ENCODE measurements at places on chromosomes 5 and 9.

- no peak for DNase-seq
Measured at GRCh38 chr5:154479160-154479943, 1.3 kb upstream of the HAND1 start.

- DNase-seq, result no peak
Measured at GRCh38 chr9:98625728-98626127, 83.0 kb downstream of the GABBR2 start.

DNA sequence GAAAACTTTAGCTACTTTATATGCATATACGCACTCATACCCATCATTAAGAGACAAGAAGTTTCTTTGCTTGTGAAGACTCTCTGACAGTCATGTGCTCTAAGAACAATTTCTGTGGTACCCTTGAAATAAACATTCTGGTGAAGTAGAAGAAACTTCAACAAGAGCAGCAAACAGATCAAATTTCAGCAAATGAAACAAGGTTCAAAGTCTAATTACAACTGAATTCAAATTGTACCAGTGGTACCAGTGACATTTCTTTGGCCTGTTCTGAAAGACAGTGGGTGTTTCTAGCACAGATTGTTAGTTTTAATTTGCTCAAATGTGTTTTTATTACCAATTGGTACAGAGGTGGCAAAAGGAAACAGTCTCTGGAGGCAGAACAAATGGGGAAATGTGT is 391.0 kb downstream of the CHSY3 start:
- DNase-seq, result no peak

DNA sequence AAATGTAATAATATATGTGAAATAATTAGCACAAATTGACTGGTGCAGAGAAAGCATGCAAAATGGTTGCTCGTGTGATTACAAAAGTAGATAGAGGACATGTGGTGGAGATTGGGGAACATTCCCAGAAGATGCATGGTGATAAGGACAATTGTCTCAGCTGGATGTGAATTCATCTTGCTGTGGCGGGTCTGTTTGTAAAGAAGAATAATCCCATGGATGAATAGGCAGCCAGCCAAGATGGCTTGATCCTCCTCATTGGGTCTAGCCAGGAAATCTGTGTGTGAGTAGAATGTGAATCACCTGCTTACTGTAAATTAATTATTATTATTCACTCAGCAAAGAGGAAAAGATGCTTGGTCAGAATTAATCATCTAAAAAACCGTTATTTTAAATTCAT is 12.6 kb upstream of the DPYSL3 start:
- DNase-seq, result no peak

DNA sequence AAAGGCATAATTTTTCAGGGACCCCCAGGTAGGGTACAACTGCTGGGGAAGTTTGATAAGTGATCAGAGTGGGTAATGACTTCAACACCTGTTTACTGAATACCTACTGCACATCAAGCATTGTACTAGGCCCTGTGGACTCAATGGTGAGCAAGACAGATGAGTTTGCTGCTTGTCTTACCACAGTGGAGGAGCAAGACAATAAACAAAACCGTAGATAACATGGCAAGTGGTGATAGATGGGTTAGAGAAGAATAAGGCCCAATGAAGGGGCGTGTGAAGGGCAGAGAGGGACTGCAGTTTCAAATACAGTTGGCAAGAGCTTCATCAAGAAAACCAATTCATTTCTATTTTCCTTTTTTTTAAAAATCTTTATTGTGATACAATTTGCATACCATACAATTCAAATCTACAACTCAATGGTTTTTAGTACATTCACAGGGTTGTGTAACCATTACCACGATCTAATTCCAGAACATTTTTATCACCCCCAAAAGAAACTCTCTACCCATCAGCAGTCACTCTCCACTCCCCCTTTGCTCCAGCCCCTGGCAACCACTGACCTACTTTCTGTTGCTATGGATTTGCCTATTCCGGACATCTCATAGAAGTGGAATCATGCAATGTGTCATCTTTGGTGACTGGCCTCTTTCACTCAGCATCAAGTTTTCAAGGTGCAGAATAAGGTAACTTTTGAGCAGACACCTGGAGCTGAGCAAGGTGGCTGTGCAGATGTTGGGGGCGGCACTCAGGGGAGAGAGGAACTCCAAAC is 31.9 kb upstream of the HAND1 start:
- no peak for DNase-seq

GRCh38 chr9:127980060-127980705 is 606 bp downstream of the EEIG1 start:
- no peak for DNase-seq

DNA sequence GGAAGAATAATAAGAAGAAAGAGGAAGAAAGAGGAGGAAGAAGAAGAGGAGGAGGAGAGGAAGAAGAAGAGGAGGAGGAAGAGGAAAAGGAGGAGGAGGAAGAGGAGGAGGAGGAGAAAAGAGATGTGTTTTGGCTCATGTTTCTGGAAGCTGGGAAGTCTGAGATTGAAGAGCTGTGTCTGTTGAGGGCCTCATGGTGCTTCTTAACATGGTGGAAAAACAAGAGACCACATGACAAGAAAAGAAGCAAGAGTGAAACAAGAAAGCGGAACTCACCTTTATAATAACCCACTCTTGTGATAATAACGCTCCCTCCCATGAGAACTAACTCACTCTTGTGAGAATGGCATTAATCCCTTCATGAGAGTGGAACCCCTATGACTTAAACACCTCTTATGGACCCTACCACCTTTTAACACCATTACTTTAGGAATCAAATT is 36.1 kb upstream of the RANBP6 start:
- DNase-seq, result no peak

DNA sequence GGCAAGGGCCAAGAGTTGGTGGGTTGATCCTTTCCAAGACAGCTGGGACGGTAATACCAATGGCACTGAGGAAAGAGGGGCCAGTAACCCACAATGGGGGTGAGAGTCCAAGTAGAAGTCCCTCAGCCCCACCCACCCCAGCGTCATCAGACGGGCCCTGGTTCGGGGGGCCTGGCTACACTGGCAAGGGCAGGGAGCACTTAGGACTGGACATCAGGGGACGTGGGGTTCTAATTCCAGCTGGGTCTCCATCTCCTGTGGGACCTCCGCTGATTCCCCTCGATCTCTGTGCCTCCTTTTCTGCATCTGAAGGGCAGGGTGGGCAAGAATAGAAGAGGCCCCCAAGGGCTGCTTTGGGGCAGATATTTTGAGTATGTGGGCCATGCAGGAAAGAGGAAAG is 53.5 kb upstream of the FCN1 start:
- DNase-seq, result no peak

DNA sequence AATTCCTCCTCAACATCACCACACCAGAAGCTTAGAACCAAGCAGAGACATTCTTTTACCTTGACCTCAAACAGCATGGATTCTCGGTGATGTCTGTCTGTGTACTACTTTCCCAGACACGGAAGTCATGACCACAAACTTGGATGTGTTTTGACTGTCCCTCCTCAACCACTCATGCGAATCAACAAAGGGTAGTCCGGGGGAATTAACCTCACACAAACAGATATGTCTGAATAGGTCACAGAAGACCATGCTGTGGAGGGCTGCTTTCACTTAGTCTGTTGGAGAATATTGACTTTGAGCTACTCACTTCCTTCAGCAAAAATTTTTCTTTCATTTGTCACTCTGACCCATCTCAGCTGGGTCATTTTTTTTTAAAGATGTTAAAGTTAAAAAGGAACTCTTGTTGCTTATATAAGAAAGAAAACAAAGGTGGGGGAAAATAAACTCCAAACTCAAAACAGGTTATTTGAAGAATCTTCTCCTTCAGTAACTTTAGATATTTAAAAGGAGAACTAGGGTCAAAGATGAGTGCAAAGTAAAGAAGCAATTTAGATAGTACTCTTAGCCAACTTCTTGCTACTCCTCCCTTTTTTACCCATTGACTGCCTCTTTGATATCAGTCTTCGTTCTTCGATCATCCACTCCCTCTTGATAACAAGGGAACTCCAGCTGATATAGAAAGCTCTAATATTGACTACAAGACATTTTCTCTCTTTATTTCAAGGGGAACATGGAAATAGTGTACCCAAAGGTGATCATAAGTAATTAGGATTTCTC is 343.4 kb upstream of the CDH6 start:
- DNase-seq, result no peak

GRCh38 chr5:111071413-111071812 is at the start of gene TSLP:
Gene TSLP, plus strand, starts transcription at chr5:111071713. Its CDS starts 178 bp downstream, at chr5:111071891.
- no peak for DNase-seq

DNA sequence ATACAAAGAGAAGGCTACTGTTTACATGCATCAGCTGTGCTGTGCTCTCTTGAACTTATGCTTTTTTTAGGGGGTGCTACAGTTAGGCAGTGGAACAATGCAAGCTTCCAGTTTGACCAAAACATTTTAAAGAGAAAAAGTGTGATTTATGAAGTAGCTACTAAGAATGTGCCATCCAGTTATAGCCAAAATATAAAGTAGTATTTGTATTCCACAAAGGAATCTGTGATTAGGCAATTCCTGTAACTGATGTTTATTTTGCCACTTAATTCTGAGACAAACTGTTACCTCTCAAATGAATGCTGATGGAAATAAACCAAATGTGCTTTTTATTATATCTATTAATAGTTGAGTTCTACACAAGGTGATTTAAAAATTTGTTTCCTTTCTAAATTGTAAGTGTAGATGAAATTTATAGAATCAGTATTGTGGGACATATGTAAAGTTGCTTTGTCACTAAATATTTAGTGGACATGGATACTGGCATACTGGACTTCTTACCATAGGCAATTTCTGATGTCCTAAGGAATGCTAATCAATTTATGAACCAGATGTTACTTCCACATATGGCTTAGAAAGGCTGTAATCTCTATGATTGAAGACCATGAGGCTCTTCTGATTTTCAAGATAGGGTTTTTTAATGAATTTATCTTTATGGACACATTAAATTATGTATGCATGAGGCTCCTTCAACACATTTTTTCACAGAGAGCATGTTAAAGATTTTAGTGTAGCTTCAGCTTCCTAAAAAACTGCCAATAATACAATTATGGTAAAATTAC is 410.2 kb downstream of the PRR16 start:
- DNase-seq, result no peak

- peak; percentile 87 for DNase-seq
Measured at GRCh38 chr9:129202613-129203555, 24.8 kb upstream of the IER5L start.

- DNase-seq, result no peak
Measured at GRCh38 chr5:73917433-73917832, 291.4 kb downstream of the ARHGEF28 start.

- no peak for DNase-seq
Measured at GRCh38 chr9:20271723-20272122, 350.6 kb downstream of the MLLT3 start.

- DNase-seq, result no peak
Measured at GRCh38 chr5:75225506-75225905, 11.2 kb downstream of the ANKRD31 start.

DNA sequence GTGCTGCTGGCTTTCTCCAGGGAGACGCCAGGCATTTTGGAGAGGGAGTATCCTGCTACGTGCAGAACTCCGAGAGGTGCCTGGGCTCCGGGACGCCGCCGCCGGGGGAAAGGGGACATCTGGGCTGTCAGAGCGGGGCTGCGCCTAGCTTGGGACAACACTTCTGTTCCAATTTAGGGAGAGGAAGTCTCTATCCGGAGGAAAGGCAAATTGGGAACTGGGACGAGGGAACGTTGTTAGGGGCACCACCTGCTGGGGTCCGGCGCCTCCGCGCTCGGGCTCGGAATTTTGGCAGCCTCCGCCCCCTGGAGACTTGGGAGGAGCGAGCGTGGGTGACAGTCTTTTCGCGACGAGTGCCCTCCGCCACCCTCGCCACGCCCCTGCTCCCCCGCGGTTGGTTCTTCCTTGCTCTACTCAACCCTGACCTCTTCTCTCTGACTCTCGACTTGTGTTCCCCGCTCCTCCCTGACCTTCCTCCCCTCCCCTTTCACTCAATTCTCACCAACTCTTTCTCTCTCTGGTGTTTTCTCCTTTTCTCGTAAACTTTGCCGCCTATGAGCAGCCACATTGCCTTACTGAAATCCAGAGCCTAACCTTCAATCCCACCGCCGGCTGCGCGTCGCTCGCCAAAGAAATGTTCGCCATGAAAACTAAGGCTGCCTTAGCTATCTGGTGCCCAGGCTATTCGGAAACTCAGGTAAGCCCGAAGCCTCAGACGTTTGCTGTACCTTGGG is 1.6 kb downstream of the TSLP start:
- peak; percentile 25 for DNase-seq

DNA sequence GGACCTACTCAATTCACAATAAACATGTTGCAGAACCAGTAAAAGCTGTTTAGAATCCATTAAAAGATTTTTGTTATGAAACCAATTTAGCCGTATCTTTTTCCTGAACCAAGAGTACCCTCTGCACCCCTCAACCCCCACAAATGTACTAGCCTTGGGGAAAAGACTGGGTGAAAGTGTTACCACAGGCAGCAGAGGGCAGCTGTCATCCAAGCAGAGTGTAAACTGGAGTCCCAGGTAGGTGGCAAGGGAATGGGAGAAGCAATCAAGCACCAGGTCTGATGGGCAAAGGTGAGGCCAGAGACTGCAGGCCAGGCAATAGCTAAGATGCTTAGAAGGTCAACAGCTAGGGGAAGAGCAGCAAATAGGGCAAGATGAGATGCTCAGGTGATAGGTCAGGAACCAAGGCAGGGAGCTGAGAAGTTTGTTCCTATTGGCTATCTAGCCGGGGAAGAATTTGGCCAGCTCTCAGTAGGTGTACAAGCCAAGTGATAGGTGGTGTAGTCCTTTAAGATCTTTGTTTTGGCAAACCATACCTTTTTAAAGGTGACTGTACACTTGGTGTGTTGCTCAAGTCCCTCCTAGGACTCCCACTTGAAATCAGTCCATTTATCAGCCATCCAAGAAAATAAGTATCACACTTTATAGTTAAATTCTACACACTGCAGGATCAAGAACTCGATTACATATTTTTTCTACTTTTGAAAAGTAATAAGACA is 77.8 kb upstream of the CCDC112 start:
- DNase-seq, result no peak

GRCh38 chr5:169048181-169049125 is 252.5 kb downstream of the SLIT3 start:
- no peak for DNase-seq

GRCh38 chr9:127136880-127137639 is 14.6 kb upstream of the ANGPTL2 start:
- no peak for DNase-seq
